Ecto neural progenitor cell (in vitro differentiated cells): ENCODE measurements at places on chromosomes 1 and 21.

DNA sequence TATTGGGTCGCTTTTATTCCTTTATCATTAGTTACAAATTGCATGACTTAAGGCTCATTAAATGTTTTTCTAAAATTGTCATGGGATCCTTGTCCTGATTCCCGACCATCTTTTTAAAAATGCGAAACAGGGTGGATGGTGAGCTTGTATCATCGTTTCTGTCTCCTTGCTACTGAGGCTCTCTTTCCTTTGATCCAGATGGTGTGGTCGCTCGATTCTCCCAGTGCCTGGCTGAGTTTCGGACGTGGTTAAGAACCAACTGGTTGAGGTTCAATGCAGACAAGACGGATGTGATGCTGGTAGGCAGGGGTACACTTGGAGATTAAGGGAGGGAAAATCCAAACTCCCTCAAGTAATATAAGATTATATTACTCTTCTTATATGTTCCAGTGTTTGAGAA is 1.2 kb downstream of the MIER1 start:
- no peak for DNase-seq

DNA sequence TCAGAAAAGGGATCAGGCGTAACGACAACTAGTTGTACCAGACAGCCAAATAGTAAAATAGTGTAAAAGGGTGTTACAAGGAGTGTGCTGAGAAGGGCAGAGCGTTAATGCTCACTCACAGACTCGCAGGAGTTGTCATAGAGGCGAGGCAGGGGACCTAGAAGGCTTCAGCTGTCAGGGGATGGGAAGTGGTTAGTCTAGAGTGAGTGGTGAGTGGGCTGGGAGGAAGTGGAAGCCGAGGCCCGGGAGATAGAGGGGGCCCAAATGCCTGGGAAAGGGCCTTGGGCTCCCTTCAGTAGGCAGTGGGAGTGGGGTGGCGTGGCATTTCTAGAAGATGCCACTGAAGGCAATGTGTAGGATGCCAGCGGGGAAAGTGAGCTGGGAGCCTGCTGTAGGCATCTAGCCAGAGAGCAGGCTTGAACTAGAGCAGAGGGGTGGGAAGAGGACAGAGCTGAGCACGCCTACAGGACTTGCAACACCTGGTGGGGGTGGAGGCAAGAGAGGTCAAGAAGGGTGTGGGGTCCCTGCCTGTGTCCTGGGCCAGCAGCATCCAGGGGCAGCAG is 10.3 kb downstream of the SLC6A17 start:
- DNase-seq: no peak

GRCh38 chr1:178629252-178630154 is 95.5 kb upstream of the RALGPS2 start:
- peak; percentile 74 for DNase-seq

DNA sequence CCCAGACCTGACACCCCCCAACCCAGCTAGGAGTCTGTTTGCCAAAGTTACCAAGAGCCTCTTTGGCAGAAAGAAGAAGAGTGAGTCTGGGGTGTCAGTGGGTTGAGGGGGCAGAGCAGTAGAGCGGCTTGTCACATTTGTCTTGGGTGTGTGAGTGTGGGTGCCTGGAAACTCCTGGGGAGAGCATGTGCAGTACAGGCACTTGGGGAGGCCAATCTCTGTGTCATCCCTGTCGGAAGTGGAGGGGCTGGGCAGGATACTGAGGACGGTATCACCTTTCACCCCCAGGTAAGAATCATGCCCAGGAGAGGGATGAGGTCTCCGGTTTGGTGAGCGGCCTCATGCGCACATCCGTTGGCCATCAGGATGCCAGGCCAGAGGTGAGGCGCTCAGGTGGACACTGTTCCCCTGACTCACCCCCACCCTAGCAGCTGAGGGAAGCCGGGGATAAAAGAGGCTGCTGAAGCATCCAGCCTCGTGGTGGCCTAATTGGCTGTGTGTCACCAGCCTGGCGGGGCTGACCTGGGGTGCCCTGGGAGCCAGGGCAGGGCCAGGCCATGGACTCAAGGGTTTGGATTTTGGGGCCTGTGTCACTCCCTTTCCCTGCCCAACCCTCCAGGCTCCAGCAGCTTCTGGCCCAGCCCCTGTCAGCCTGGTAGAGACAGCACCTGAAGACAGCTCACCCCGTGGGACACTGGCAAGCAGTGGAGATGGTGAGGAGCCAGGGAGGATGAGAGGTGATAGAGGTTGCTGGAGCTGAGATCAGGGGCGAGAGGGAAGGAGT is 3.3 kb downstream of the PLK3 start:
- no peak for DNase-seq

GRCh38 chr1:75492011-75492410 is 118.9 kb downstream of the SLC44A5 start:
- DNase-seq: no peak

DNA sequence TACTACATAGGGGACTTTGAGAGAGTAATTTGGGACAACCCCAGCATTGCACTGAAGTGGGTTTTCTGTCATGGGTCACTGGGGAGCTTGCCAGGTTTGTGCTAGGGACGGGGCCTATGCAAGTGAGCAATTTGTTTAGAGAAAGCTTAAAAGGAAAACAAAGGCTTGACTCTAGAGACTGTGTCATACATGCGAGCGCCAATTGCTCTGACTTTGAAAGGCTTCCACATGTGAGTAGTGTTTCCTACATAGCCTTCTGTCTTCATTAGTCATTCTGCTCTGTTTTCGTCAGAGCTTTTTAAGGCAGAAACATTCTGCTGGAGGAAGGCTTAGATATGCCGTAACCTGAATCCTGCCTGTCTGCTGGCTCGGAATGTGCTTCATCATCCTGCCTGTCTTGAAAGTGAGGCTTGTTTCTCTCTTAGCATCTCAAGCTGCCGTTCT is 28.4 kb downstream of the TRIM45 start:
- no peak for DNase-seq

- DNase-seq: no peak
Measured at GRCh38 chr1:171061425-171062143, 29.1 kb upstream of the FMO3 start.

- no peak for DNase-seq
Measured at GRCh38 chr1:208835097-208835463, 590.9 kb upstream of the PLXNA2 start.

GRCh38 chr1:24413350-24414163 is at the start of gene STPG1:
TSS of gene STPG1 (minus strand) at chr1:24413782. CDS start at chr1:24401388, 12,394 bp downstream.
- DNase-seq: peak; percentile 88

DNA sequence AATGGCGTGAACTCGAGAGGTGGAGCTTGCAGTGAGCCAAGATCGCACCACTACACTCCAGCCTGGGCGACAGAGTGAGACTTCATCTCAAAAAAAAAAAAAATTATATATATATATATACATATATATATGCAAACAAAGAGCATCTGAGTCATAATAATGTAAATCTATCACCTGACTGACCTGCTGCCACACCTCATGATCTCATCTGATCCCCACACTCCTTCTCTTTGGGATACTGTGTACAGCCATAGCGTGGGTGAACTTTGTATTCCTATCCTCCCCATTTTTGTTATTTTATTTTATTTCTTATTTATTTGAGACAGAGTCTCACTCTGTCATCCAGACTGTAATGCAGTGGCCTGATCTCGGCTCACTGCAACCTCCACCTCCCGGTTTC is 2.6 kb upstream of the HDAC1 start:
- DNase-seq: no peak

GRCh38 chr1:29648798-29649188 is 412.5 kb downstream of the PTPRU start:
- peak; percentile 18 for DNase-seq

- peak; percentile 56 for DNase-seq
Measured at GRCh38 chr1:181504399-181504842, 21.1 kb downstream of the CACNA1E start.

- DNase-seq: no peak
Measured at GRCh38 chr1:115322631-115323030, 15.4 kb downstream of the NGF start.

- no peak for DNase-seq
Measured at GRCh38 chr1:9434247-9435152, 104.8 kb upstream of the SLC25A33 start.

GRCh38 chr1:51567653-51568052 is 48.6 kb upstream of the EPS15 start:
- no peak for DNase-seq

DNA sequence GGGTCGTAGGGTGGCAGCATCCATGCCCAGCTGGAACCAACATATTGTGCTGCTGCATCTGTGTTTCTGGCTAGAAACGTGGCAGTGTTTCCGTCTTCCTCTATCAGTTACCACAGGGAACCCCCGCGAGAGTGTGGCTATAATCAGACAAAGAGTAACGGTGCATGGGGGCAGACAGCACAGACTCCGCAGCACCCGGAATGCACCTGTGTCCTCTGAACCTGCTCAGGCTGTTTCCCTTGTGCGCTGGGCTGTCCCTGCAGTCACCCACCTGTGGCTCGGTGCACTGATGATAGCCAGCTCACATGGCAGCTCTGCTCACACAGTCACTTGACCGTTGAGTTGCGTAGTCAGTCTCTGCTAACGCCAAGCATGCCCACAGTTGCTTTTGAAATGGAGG is 11.4 kb upstream of the PCBP3 start:
- DNase-seq: no peak

DNA sequence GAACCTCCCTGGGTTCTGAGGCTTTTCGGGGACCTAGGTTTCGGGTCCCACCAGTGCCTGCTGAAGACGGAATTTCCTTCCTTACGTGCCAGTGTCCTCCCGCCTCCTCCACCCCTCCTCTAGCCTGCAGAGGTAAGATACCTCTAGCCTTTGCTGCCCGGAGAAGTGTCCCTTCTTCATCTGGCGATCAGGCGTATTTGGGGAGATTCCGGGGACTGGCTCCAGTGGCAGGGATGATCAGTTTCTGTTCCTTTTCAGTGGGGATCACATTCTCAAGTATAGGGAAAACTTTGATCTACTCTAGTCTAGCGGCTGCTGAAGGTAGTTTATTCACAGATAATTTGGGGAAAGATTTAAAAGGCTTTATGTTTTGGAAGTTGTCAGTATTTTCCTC is 674 bp downstream of the CEP350 start:
- DNase-seq: no peak

DNA sequence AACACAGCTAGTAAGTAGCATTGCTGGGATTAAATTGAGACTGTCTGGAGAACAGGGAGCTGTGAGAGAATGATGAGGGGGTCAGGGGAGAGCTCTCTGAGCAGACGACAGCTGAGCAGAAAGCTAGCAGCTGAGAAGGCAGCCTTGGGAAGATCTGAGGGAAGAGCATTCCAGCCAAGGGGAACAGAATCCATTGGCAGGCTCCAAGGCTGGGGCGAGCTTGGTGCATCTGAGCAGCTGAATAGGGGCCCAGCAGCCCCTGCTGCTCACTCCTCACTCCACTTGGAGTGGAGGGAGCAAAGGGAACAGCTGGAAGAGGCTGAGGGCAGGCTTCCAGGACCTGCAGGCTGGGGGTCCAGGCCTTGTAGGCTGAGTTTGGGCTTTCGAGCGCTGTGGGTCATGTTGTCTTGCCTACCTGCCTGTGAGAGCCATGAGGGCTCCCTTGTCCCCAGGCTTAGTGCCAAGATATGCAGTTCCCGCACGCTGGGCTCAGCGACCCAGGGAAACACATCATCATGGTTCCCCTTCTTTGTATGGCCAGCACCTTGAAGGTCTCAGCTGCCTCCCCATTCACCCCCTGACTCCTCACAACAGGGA is 10.5 kb downstream of the ACOT11 start:
- no peak for DNase-seq

DNA sequence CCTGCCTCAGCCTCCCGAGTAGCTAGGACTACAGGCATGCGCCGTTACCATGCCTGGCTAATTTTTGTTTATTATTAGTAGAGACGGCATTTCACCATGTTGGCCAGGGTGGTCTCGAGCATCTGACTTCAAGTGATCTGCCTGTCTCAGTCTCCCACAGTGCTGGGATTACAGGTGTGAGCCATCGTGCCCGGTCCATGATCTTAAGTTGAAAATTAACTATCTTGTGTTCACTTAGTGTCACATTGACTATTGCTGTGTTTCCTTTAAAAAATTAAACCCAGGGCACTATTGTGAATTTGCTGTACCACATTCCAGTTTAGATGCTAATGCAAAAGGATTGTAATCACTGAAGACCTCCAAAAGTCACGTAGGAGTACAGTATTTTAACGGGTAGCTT is 14.1 kb downstream of the CMPK1 start:
- DNase-seq: no peak

- DNase-seq: no peak
Measured at GRCh38 chr1:57384901-57385300, 39.0 kb downstream of the DAB1 start.

- DNase-seq: no peak
Measured at GRCh38 chr21:28018741-28019669, 973.7 kb downstream of the LTN1 start.

- no peak for DNase-seq
Measured at GRCh38 chr1:7810395-7810794, 26.3 kb downstream of the PER3 start.

DNA sequence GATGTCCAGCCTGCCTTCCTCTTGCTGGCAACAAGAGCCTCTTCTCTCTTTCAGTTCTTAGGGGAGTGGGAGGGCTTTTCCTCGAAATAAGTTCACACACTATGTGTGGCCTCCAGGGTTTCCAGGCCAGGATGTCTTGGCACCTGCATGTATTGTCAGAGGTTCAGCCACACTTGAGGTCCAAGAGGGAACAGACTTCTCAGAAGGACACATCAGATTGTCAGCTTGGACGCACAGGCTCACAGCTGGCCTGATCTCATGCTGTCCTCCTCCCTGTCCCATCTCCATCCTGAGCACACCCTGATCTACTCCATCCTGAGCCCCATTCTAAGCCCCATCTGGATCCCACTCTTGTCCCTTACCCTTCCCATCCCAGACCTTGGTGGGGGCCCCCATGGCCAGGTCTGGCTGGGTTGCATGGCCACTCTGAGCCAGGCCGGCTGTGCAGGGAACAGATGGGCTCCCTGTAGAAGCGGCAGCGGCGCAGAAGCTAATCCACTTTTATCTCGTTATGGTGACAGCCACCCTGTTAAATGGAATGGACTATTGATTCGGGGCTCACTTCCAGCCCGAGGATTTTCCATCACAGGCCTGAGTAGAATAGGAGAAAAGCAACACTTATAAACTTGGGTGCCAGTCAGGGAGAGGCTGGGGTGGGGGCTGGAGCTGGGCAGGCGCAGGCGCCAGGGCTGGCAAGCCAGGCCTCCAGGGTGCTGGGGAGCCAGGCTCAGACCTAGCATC is 85.1 kb upstream of the CSF3R start:
- DNase-seq: peak; percentile 43

- DNase-seq: no peak
Measured at GRCh38 chr1:115199416-115200132, 110.3 kb upstream of the TSPAN2 start.

GRCh38 chr1:234554698-234555311 is 55.2 kb downstream of the IRF2BP2 start:
- no peak for DNase-seq

DNA sequence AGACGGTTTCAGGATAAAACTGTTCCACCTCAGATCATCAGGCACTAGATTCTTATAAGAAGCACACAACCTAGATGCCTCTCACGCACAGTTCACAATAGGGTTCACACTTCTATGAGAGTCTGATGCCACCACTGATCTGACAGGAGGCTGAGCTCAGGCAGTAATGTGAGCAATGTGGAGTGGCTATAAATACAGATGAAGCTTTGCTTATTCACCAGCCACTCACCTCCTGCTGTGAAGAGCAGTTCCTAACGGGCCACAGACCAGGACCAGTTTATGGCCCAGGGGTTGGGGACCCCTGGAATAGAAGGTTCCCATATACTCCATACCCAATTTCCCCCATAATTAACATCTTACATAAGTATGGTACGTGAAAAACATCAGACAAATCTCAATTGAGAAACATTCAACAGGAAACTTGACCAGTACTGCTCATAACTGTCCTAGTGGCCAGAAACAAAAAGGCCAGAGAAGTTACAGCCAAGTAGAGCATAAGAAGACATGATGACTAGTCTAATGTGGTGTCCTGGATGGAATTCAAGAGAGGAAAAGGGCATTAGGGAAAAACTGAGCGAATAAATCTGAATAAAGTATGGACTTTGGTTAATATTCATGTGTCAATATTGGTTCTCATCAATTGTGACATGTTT is 24.7 kb upstream of the IGSF5 start:
- DNase-seq: no peak
